ENCODE measurements at places on chromosomes 16 and 17. TPM values are rescaled to one million over a fixed set of nuclear protein-coding genes. Genes with fewer than 3 reads are reported as not detected.

DNA sequence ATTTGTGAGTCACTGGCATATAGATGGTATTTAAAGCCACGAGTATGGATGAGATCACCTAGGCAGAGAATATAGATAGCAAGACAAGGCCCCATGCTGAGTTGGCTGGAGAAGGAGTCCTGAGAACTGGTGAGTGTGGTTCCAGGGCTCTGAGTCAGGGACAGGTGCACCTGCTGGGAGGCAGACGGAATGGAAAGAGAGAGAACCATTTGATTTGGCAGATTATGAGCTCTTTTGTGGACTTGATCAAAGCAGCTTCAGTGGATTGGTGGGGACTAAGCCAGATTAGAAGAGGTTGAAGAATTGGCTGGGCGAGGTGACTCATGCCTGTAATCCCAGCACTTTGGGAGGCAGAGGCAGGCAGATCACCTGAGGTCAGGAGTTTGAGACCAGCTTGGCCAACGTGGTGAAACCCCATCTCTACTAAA is 4.3 kb upstream of the C16orf92 start:
- H3K36me3 ChIP-seq: no peaks in the 10 kb centered on the region
- DNase-seq: no peak
- H3K27ac ChIP-seq: no peak overlapping the region

- no peaks in the 10 kb centered on the region for H3K36me3 ChIP-seq
- no peaks in the 10 kb centered on the region for H3K27me3 ChIP-seq
- H3K27ac ChIP-seq: no peak overlapping the region
- DNase-seq: no peak
These were observed 298.3 kb upstream of the ERCC4 start for GRCh38 chr16:13621639-13622038.

GRCh38 chr16:83059237-83059636 is 432.5 kb downstream of the CDH13 start:
- H3K27ac ChIP-seq: no peak overlapping the region
- H3K36me3 ChIP-seq: no peaks in the 10 kb centered on the region
- no peaks in the 10 kb centered on the region for H3K4me1 ChIP-seq
- no peak overlapping the region for H3K4me3 ChIP-seq
- no peaks in the 10 kb centered on the region for H3K27me3 ChIP-seq

DNA sequence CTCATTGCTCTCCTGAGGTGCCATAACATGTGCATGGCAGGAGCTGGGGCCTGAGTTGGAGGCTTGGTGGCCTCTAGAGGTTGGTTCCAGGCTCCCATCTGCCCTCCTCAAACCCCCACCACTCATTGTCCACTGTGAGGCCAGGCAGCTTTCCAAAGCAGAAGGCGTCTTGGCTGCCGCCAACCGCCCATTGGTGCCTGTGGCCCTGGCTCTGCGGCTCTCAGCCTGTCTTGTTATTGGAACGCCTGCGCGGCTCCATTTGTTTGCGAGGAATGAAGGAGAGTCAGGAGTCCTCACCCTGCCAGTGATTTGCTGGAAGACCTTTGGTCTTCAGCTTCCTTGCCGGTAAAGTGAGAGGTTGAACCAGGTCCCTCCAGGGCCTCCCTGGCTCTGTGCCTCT is 43.6 kb downstream of the OR1D5 start:
- no peaks in the 10 kb centered on the region for H3K27me3 ChIP-seq
- no peak overlapping the region for H3K27ac ChIP-seq
- H3K4me1 ChIP-seq: no peaks in the 10 kb centered on the region
- DNase-seq: no peak

DNA sequence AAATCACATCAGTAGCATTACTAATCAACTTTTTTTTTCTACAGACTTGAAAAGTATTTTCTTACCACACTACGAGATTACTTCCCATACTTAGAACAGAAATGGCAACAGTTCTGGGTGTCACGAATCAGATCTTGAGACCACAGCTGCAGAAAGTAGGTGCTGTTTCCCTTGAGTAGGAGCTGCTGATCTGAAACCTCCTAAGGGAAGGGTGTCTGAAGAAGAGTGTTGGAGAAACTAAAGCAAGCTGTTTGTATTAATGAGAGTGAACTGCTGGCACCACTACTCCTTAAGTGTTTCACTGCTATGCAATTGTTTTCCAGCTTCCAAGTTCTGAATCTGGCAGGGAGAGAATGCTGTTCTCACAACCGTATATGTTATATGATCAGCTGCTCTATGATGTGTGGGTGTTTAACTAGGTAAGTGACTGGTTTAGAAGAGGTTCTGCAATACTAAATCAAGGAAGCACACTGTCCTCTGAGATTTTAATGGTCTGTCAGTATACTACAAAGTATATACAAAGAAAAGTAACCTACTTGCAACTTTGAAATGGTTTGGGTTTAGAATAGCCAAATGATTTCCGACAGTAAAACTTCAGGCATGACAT is 3.3 kb downstream of the ZNF652 start:
- no peaks in the 10 kb centered on the region for H3K36me3 ChIP-seq
- DNase-seq: no peak
- peaks cover 41% of the 10 kb centered on the region for H3K4me1 ChIP-seq
- no peak overlapping the region for H3K27ac ChIP-seq

GRCh38 chr17:28335959-28336871 is 654 bp downstream of the TNFAIP1 start:
- peak overlapping the region; percentile 81 for H3K4me3 ChIP-seq
- DNase-seq: peak; percentile 33
- H3K27ac ChIP-seq: peak overlapping the region; percentile 98
- H3K4me1 ChIP-seq: peaks cover 56% of the 10 kb centered on the region
- H3K36me3 ChIP-seq: peaks cover 38% of the 10 kb centered on the region
- no peaks in the 10 kb centered on the region for H3K27me3 ChIP-seq

SULT1A4 gene
- 12.9 TPM for total RNA-seq

CLEC19A gene
- not detected for total RNA-seq

FNDC8 gene
- total RNA-seq: not detected

Measured in tibial nerve (tissue), 4 donors.